CD4-positive, alpha-beta T cell treated with Interleukin-1 beta for 1 hour (primary cell): ENCODE measurements at places on chromosomes 3 and 15.

- no peak for DNase-seq
Measured at GRCh38 chr15:70882361-70882760, 9.9 kb downstream of the THAP10 start.

DNA sequence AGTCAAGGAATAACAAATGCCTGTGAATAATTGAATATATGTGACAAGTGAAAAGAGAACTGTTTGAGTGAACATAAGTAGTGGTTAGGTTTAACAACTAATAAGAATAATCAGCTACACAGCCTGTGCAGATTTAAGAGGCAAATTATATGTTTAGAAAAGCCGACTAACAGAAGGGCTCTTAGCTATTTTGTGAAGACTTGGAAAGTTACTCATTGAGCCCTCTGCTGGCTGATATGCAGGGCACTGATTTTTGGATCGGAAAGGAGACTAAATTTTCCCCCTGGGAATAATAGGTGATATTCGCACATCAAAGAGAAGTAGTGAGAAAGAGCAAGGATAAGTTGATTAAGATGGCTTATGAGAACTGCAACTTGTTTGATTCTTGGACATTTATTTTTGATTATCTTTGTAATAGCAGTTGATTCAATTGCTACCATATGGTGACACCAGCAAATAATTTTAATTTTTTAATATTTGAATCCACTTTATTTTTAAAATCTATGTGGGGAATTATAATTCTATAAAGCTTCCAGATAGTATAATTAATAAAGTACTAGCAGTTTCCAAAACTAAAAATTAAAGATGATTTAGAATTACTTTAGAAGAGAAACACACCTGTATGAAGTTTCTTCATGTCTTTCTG is 156.2 kb downstream of the NLGN1 start:
- DNase-seq: no peak

DNA sequence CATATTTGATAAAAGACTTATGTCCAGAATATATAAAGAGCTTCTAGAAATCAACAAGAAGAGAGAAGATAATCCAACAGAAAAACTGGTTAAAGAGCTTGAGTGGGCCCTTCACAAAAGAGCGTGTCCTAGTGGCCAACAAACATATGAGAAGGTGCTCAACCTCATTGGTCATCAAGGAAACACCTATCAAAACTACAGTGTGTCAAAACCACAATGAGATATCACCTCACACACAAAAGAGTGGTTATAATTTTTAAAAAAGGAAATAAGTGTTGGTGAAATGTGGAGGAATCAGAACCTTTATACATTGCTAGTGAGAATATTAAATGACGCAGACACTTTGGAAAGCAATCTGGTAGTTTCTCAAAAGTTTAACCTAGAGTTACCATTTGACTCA is 68.4 kb upstream of the KLF13 start:
- no peak for DNase-seq

- no peak for DNase-seq
Measured at GRCh38 chr3:86990734-86991481, at the start of gene VGLL3. Gene VGLL3, minus strand, starts transcription at chr3:86991149. Its CDS starts 406 bp downstream, at chr3:86990743.

GRCh38 chr15:57384816-57385215 is 8.5 kb downstream of the CGNL1 start:
- no peak for DNase-seq

GRCh38 chr15:62912282-62912681 is 130.3 kb upstream of the TPM1 start:
- DNase-seq: no peak

DNA sequence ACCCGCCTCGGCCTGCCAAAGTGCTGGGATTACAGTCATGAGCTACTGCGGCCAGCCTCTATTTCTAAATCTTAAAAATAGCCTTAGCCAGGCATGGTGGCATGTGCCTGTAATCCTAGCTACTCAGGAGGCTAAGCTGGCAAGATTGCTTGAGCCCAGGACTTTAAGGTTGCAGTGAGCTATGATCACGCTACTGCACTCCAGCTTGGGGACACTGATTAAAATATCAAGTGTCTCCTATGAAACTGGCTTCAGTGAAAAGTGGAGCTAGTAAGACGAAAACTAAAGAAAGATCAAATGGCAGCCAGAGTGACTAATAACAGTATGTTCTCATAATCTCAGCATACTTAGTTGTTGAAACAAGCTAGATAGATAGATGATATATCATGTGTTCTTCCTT is 112.5 kb downstream of the STT3B start:
- no peak for DNase-seq
